ENCODE measurements at places on chromosomes 6 and 20.

GRCh38 chr6:52731719-52732118 is 31.6 kb downstream of the GSTA2 start:
- no peak for DNase-seq

DNA sequence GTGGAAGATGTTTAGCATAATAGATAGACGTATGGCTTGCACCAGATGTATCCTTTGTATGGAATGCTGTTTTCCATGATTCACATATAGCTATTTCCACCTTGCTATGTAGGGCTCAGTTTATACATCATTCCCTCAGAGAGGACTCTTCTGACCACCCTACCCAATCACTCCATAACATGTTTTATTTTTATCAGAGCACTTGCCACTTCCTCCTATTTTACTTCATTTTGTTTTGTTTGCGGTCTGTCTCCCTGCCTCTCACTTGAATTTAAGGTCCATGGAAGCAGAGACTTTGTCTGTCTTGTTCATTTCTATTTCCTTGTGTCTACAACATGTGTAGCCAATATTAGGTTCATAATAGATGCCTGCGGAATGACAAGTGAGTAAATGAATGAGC is 266.9 kb upstream of the CITED2 start:
- DNase-seq: no peak

- no peak for DNase-seq
These were observed 74.7 kb upstream of the NOX3 start for GRCh38 chr6:155530219-155530834.

DNA sequence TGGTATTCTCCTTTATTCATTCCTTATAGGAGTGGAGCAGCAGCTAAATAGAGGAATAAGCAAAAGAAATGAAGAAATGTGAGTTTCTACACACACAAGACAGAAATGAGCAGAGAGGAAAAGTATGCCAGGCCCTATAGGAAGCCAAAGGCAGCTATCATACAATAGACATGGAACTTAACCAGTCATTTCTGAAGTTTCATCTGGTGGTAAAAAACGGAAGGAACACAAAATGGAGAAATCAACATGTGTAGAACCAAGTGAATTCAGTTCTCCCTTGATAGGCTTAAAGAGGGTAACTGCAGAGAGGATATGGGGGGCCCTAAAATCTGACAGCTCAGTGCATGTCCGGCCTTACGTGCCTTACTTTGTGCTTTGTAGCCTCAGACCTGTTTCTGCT is 44.6 kb downstream of the TSBP1 start:
- no peak for DNase-seq

- no peak for DNase-seq
These were observed 28.5 kb upstream of the BMP6 start for GRCh38 chr6:7697432-7697819.

GRCh38 chr6:624979-625378 is 31.9 kb downstream of the HUS1B start:
- no peak for DNase-seq

GRCh38 chr6:107105511-107106116 is 9.7 kb downstream of the BEND3 start:
- no peak for DNase-seq

- DNase-seq: no peak
These were observed 125.8 kb upstream of the ENPP5 start for GRCh38 chr6:46296586-46296985.

- peak; percentile 85 for DNase-seq
These were observed 4.3 kb downstream of the CALHM4 start for GRCh38 chr6:116557893-116558292.

GRCh38 chr6:119844387-119844786 is 494.8 kb upstream of the MAN1A1 start:
- DNase-seq: no peak

- DNase-seq: no peak
These were observed 80.7 kb downstream of the RREB1 start for GRCh38 chr6:7188492-7188891.

- no peak for DNase-seq
These were observed 828 bp downstream of the ADGRB3 start for GRCh38 chr6:68635706-68636513.

DNA sequence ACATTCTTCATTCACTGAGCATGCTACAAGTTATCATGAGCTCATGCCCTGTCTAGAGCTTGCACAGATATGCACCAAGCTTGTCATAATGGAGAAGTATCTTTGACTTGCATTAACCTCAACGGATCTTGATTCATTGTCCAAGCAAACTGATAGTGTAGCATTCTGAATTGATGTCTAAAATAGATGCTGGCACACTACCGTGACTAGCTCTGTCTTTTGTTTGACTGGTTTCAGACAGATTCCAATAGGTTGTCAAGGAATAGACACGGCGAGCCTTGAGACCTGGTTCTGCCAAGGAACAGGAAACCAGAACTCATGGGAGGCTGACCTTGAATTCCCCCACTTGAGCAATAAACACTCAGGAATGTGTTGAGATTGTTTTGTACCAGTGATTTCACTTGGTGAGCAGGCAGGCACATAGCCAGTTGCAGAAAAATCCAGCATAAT is 1153.1 kb upstream of the GJE1 start:
- no peak for DNase-seq

DNA sequence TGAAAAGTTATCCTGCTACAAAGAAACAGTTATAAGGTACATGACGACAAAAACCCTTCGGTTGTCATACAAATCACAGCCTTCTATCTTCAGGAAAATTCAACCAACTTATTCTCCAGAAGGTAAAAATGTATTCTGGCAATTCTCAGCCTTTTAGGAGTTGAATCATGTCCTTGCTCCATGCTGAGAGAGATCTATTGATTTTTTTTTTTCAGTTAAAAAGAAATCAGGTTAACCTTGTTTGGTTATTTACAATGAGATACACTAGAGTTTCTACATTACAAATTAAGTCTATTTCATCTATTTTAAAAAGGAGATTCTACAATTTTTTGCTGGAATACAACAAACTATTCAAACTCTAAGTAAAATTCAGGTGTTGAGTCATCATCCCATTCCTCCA is 45.4 kb downstream of the ROS1 start:
- DNase-seq: no peak

GRCh38 chr20:18166241-18166881 is 28.7 kb downstream of the KAT14 start:
- no peak for DNase-seq

GRCh38 chr20:46648903-46649649 is 2.2 kb downstream of the SLC13A3 start:
- DNase-seq: no peak

DNA sequence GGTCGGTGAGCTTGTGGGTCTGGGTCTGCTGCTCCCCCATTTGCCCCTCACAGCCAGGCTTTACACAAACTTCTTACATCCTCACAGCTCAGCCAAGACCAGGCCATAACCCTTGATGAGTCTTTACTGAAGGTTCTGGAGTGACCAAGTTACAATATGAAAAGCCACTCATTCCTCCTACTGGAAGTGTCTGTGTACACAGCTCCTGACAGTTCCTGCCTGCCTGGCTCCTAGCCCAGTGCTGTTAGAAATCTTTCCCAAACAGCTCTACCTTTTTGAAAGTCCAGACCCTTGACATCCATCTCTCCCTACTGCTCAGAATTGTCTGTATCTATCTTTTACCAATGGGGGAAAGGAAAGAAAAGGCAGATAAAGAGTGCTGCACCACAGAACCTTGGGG is 106.9 kb downstream of the PAX1 start:
- no peak for DNase-seq
